ENCODE measurements at places on chromosomes 11 and 22.

DNA sequence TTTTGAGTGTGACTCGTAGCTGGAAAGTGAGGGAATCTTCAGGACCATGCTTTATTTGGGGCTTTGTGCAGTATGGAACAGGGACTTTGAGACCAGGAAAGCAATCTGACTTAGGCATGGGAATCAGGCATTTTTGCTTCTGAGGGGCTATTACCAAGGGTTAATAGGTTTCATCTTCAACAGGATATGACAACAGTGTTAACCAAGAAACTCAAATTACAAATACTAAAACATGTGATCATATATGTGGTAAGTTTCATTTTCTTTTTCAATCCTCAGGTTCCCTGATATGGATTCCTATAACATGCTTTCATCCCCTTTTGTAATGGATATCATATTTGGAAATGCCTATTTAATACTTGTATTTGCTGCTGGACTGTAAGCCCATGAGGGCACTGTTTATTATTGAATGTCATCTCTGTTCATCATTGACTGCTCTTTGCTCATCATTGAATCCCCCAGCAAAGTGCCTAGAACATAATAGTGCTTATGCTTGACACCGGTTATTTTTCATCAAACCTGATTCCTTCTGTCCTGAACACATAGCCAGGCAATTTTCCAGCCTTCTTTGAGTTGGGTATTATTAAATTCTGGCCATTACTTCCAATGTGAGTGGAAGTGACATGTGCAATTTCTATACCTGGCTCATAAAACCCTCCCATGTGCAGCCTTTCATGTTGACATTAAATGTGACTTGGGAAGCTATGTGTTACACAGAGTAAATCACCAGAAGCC lies 11.0 kb downstream of the OR51E1 start:
- no peak for DNase-seq

DNA sequence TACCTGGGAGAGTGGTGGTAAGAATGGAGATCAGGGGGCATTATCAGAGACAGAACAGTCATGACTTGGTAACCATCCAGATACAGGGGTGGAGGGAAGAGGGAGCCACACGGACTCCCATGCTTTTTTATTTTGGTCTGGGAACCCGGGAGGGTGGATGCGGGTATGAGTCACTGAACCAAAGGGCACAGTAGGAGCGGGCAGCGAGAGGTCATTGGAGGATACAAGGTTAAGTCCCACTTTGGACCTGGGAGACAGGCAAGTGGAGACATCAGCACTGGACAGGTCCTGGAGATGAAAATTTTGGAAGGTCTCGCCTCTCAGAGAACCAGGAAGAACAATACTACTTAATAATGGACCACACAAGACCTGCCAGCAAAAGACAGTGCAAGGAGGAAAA lies 6.7 kb downstream of the HDHD5 start:
- DNase-seq = no peak

DNA sequence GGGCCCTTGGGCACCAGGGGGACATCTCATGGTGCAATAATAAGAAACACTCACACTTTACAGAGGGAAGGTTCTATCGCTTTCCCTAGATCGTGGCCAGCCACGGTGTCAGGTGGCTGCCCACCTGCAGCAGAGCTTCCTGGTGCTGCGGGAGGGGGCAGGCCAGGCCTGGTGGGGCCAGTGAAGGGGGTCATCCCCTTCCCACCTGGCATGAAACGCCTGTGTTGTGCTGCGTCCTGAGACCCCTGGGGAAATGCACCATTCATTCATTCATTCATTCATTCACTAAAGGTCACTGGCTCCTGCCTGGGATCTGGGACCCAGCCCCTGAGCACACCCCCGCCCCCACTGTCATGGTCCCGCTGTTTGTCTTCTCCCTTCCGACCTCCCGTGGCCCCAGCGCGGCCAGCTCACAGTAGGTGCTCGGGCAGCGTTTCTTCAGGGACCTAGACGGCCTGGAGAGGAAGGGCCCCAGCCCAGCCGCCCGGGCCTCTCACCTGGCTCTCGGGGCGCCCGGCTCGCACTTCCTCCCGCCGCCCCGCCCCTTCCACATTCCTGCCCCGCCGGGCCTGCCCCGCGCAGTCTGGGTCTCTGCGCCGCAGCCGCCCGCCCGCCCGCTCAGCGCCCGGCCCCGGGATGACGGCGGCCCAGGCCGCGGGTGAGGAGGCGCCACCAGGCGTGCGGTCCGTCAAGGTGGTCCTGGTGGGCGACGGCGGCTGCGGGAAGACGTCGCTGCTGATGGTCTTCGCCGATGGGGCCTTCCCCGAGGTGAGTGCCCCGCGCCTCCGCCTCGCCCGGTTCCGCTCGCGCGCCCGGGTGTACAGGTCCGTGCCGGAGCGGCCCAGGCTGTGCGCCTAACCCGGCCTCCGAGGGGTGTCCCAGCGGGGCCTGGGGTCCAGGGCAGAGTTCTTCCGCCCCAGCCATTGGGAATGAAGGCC lies at the start of gene RHOD:
Gene RHOD (plus strand): TSS at position 581 of the 938 bp plus-strand sequence. CDS start 56 bp downstream, at position 637.
- DNase-seq = no peak

DNA sequence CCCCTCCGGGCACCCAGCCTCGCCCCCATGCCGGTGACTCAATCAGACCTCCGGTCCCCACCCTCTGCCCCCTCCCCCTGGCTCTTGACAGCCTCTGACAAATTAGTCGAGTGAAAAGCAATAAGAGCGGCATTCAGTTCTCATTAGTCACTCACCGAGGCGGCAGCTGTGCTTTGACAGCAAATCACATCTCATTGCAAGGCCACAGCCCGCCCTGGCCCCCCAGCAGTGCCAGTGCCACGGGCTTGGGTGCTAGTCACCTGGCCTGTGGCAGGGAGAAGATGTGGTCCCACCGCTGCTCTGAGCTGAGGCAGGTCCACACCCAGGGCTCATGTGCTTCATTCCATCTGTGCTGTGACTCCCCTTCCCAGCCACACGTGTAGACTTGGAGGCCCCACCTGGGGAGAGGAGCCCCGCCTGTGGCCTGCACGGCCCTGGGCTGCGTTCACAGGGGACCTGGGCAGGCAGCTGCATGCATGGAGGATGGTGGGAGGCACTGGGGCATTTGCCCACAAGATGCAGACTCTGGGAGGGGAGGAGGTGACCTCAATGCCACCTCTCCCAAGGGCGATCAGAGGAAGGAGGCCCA lies 7.4 kb upstream of the TH start:
- DNase-seq = no peak

- DNase-seq = no peak
Measured at GRCh38 chr11:11284481-11284880, 68.6 kb downstream of the CSNK2A3 start.

DNA sequence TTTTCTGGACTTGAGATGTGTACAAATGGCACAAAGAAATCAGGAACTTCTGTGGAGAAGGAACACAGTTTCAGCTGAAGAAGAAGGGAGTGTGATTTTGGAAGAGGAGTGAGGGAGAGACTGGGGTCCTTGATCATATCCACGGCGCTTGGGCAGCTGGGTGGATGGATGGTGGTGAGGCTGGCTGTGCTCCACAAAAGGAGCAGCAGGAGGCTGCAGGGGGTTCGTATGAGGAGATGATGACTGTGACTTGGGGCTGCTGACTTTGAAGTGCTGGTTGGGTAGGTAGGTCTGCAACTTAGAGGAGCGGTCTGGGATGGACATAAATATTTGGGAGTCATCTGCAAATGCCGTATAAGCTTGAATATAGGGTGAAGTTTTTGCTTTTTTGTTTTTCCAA lies 1.3 kb upstream of the DCHS1 start:
- no peak for DNase-seq

GRCh38 chr11:47186700-47187695 lies 764 bp upstream of the PACSIN3 start:
- DNase-seq = no peak

- DNase-seq = no peak
Measured at GRCh38 chr11:69638941-69639681, 1.8 kb upstream of the CCND1 start.

GRCh38 chr11:64120951-64121569 lies 44.9 kb downstream of the MACROD1 start:
- no peak for DNase-seq

DNA sequence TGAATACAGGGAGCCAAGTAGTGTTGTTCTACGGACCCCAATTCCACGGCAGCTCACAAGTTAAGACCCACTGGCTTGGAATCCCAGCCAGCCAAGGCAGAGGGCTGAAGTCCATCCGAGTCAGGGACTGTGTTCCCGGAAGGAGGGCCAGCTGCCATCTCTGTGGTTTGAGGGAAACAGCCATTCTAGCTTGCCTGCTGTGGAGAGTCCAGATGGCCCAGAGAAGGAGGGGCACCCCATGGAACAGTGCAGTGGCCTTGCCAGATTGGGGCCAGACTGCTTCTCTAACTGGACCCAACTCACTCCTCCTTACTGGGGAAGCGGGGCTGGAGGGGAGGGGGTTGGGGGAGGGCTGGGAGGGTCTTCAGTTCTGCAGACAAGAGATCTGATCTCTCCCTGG lies 156.4 kb downstream of the FAM181B start:
- no peak for DNase-seq

DNA sequence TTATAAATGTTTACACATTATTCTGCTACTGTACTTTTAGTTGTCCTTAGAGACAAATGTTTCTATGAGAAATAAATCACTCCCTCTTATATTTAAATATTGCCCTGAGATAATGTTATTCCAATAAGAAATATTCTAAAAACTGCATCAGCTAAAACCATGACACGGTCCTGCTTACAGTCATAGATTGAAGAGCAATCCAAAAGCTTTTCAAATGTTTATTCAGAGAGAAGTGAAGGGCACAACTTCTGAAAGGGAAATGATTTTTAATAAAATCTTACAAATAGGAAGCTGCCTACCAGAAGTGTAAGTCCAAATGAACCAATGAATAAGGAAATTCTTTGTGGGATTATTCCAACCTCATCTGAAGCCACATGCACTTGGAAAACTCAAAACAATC lies 49.2 kb downstream of the STK33 start:
- no peak for DNase-seq

- no peak for DNase-seq
Measured at GRCh38 chr11:102279641-102280170, 37.6 kb upstream of the BIRC3 start.

DNA sequence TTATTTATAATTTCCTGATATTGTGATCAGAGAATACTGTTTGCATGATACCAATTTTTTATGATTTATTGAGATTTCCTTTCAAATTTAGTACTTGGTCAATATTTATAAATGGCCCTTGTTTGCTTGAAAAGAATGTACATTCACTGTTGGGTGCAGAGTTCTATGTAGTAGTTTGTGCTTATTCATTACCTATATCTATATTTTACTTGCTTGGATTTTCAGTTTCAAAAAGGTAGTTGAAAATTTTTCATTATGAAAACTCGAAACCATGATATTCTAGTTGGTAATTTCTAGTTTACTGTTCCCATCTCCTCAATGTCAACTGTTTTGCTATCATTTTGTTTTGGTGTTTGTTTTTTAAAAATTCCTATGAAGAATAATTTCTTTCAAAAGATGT lies 155.7 kb downstream of the AASDHPPT start:
- DNase-seq = no peak

GRCh38 chr22:28402539-28402938 lies 277.1 kb downstream of the TTC28 start:
- DNase-seq = no peak

DNA sequence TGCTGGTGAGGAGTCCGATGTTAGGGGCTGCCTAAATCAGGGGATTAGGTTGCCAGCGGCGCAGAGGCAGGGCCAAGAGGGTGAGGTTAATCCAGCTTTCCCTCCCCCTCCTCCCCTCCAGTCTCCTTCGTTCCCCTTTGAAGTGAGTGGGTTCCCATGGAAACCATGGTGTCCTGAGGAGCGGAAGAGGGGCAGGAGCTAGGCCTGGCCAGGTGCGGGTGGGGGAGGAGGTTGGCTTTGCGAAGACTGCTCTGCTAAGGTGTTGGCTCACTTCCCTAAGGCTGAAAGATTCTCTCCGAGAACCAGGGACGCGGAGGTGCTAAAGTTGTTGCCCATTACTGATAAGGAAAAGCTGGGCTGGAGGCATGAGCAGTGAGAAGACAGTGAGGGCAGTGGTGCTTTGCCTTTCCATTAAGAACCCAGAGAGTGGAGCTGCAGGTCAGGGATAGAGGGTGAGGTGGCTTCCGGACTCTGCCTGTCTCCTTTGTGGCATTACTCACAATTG lies 124.6 kb downstream of the FEZ1 start:
- no peak for DNase-seq

- no peak for DNase-seq
Measured at GRCh38 chr22:26466196-26466595, 17.4 kb downstream of the HPS4 start.

GRCh38 chr22:39871008-39871798 lies 22.4 kb downstream of the ENTHD1 start:
- no peak for DNase-seq

GRCh38 chr11:78417888-78418583 lies 416 bp upstream of the GAB2 start:
- DNase-seq = no peak

GRCh38 chr11:117464778-117465177 lies 137.1 kb downstream of the CEP164 start:
- DNase-seq = no peak

- DNase-seq = no peak
Measured at GRCh38 chr11:3109921-3110706, 52.9 kb upstream of the CARS1 start.

DNA sequence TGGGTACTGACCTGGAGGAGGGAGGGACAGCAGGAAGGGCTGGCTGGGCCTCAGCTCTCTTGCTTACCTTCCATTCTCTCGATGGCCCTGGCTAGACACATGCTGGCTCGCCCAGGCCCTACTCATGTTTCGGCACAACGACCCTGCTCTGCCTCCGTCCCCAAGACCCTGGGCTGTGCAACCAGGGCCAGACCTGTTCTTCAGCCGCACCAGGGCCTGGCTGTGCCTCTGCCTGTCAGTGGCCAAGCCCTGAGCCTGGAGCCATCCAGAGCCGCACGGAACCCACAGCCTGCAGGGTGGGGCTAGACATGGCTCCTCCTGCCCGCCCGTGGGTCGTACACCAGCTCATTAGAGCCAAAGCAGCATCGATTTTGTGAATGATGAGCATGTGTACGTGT lies 47.5 kb downstream of the RTN4R start:
- DNase-seq = no peak

GRCh38 chr11:131938351-131938751 lies 567.9 kb downstream of the NTM start:
- no peak for DNase-seq

All from cortex of kidney (tissue), 1 donor.